ENCODE measurements at places on chromosomes 2 and 18. TPM values are rescaled to one million over a fixed set of nuclear protein-coding genes. Genes with fewer than 3 reads are reported as not detected.
A peak's percentile ranks its signal among the peaks of the same experiment; 100 is the strongest.

DSC3 gene
- 9.4 TPM for total RNA-seq

TBR1 gene
- 0.11 TPM for total RNA-seq

CSRNP3 gene
- total RNA-seq: 34.1 TPM

DNA sequence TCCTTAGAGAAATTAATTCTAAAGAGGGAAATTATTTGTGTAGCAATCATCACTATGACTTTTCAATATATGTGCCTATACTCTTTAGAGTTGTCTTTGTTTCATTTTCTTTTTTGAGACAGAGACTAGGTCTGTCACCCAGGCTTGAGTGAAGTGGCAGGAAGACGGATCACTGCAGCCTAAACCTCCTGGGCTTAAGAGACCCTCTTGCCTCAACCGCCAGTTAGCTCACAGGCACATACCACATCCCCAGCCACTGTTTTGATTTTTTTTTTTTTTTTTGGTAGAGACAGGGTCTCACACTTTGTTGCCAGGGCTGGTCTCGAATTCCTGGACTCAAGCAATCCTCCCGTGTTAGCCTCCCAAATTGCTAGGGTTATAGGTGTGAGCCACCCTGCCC is 12.4 kb downstream of the YWHAQ start:
- DNase-seq: no peak

- DNase-seq: no peak
Measured at GRCh38 chr2:134462791-134463698, 209.2 kb downstream of the MGAT5 start.

DNA sequence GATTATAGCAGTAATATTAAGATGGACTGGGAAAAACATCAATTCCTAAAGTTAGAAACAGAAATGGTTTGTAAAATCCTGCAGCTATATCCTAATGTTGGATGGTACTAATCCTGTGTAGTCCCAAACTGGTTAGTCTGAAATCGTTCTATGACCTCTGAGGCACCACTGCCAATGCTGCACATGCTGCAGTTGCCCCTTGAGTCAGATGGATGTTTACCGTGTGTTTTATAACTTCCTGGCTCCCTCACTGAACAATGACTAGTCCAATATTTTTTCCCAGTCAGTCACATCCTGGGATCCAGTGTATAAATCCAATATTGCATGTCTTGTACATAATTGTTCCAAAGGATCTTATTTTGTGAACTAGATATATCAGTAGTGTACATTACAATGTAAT is 226.7 kb upstream of the PKDCC start:
- DNase-seq: no peak

DNA sequence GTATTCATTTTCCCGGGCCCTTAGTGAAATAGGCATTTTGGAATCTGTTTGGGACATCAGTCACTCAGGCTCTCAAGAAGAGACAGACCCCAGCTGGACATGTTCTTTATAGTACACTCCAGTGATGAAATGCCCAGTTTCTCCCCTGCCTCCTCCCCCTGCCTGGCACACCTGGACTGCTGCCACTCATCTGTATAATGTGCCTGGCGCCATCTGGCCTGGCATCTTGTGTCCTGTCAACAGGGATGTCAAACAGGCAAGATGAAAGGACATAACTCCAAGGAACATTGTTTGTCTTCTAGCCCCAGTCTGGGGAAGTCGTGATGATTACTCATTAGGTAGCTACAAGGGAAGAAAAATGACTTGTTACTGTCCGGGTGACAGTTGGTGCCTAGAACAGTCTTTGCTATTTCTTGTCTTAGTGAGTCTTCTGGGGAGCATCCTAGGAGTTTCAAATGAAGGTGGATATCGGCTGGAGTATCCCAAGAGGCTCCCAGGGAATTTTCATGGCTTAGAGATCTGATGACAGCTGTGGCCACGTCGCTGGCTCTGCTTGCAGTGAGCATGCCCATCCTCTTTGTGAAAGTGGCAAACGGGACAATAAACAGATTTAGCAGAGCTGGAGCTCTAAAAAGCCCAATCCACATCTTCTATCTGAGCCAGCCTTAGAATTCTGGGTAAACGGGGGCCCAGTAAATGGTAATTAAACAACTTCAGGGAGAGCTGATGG is 153.6 kb downstream of the ALK start:
- no peak for DNase-seq

DNA sequence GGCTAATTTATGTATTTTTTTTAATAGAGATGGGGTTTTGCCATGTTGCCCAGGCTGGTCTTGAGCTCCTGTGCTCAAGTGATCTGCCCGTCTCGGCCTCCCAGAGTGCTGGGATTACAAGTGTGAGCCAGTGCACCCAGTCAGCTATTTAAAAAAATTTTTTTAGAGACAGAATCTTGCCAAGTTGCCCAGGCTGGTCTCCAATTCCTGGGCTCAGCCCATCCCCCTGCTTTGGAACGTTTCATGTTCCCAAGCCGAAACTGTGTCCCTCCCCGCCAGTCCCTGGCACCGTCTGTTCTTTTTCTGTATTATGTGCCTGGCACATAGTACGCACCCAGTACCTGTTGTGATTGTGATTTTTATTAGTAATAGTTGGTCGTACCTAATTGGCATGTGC is 63.1 kb upstream of the MGAT5 start:
- no peak for DNase-seq

DNA sequence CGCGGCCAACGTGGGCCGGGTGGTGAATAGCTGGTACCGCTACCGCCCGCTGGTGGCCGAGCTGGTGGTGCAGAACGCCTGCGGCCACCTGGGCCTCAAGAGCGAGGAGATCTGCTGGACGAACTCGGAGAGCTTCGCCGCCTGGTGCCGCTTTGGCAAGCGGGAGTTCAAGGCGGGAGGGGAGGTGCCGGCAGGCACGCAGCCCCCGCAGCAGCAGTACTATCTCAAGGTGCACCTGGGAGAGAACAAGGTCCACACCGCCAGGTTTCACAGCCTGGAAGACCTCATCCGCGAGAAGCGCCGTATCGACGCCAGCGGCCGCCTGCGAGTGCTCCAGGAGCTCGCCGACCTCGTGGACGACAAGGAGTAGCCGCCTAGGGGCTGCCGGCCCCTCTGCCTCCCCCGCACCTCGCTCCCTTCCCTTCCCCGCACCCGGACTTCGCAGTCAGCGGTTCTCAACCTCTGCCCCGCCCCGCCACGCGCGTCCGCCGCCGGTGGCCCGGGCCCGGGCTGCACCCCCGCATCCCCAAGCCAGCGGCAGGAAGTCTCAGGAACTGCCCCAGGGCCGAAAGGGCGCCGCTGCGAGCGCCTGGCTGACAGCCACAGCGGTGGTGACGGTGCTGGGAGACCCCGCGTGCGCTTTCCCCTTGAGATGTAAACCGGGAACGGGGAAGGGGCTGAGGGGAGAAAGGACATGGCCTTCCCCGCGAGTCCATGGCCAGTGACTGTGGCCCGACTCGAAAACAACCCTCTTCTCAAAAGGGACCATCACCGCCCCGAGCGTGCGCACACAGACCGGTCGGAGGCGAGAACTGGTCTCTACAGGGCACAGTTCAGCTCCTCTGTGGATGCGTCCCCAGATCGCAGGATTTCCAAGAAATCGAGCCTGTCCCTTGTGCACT is 2.2 kb downstream of the LRATD1 start:
- DNase-seq: no peak

- DNase-seq: no peak
Measured at GRCh38 chr2:173962583-173963110, 2.5 kb downstream of the SP3 start.

GRCh38 chr2:202636213-202636513 is 1.4 kb downstream of the FAM117B start:
- peak; percentile 25 for DNase-seq
